ENCODE measurements at places on chromosomes 7 and 10.

DNA sequence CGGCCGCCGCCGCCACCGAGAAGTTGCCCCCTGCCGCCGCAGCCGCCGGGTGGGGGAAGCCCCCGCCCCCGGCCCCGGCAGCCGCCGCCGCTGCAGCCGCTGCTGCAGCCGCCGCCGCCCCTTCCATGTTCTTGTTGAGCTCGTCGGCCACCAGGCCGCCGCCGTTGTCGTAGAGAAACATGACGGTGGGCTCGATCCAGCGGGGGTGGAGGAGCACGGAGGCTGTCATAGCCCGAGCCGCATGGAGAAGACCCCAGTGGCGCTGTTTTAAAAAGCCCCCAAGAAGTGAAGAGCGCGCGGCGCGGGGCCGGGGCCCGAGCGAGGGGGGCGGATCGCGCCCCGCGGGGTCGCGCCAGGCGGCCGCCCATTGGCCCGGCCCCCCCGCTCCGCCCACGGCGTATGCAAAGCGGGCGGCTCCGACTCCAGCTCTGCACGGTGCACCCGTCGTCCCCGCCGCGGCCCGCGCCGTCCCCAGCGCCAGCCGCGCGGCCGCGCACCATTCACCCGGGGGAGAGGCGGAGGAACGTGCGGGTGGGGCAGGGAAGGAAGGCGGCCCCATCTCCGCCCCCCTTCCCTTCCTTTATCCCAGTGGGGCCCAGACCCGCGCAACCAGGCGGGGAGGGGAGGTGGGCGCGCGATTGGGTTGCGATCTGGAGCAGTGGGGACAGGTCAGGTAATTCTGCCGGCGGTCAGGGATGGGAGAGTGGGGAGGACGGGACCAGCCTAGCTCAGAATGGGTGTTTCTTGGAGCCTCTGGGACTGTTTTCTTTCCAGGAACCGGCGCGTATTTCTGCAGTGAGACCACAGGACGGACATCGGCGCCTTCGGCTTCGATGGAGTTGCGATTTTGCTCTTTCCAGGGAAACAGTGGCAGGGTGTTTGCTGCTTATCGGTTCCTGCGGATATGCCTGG is at the start of gene HOXA13:
Gene HOXA13, minus strand, starts transcription at position 243 of the 912 bp plus-strand sequence. Its CDS starts 14 bp downstream, at position 229.
- no peak for DNase-seq

- DNase-seq: no peak
Measured at GRCh38 chr10:77649333-77650331, 12.0 kb upstream of the KCNMA1 start.

- DNase-seq: no peak
Measured at GRCh38 chr7:132489776-132490237, 86.5 kb downstream of the PLXNA4 start.

DNA sequence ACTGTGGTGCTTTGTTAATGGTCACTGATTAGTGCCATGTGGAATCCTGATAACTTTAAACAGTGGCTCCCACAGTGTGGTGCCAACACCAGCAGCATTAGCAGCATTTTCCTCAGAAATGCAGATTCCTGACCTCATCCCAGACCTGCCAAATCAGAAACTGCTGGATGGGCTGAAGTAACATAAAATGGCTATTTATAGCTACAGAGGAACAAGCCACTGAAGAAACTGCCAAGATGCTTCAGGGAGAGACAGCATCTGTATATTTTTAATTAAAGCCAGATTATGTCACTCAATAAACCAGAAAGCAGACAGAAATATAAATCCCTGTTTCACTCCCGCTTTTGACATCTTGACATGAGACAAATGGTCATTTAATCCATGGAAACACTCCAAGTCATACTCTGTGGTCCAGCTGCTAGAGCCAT is 178.5 kb downstream of the AMPH start:
- no peak for DNase-seq

DNA sequence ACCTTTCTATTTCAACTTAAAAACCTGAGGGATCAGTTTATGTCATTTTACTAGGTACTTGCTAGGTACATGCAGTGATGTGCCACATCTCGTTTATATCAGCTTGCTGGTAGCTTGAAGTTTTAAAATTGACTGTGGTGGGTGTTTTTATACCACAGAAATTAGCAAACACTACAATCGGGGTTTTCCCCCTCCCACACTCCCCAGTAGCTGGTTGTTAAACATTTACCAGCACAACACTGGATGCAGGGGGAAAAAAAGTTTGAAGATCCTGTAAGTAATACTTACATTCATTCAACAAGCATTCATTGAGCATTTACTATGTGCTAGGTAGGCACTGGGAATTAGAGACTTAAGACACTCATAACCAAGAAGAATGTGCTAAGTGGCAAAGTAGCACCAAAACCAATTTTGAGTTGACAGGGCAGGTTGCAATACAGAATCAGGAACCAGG is 32.6 kb downstream of the USP6NL start:
- no peak for DNase-seq

GRCh38 chr10:98357194-98357822 is 57.7 kb downstream of the PYROXD2 start:
- DNase-seq: no peak

GRCh38 chr7:117195361-117196029 is 127.4 kb downstream of the WNT2 start:
- DNase-seq: no peak

- no peak for DNase-seq
Measured at GRCh38 chr7:124908259-124908658, 21.4 kb downstream of the POT1 start.

DNA sequence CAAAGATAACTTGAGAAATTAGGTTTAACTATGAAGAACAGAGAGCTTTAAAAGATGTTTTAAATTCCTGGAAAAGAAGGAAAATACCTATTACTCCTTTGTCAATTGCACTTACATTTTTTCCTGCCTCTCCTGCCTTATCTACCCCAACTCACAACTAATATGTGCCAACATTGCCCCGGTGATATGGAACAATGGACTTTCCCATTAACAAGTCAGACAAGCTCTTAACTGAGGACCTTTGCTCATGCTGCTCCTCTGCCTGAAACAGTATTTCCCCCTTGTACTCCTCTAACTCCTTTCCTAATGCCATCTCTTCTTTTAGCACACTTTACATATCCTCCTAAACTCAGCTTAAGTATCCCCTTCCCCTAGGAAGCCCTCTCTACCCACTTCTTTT is 4.8 kb upstream of the ACTA2 start:
- no peak for DNase-seq

DNA sequence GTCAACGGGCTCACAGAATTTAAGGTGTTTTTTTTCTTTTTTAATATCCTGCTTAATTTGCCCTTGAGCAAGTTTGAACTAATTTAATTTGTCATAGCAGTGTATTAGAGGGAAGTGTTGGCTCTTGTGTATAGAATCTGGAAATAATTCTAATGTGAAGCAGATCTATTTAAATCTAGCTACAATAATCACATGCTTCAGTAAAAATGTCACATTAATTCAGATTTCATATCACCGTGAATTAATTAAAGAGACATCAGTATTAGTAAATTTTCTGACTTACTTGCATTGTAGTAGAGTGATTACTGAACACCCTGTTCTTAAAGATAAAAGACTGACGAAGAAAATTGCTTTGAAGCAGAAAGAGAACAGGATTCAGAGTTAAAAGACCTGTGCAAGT is 124.7 kb downstream of the DGKB start:
- DNase-seq: no peak

DNA sequence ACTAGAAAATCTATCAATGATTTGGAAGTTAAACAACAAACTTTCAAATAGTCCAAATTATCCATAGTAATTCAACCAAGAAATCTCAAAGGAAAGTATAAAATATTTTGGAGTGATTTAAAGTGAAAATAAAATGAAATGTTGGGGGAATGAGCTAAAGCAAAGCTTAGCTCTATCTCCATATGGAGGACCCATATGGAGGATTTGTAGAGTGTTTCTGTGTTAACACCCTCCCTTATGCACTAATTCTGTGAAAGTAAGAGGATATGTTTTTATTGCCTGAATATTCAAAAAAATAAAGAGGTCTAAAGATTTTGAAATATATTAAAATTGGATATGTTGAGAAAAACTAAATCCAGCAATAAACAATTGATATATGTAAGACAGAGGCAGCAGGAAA is 31.6 kb downstream of the CDC14C start:
- DNase-seq: no peak

GRCh38 chr7:108311446-108312168 is 144.6 kb downstream of the NRCAM start:
- DNase-seq: no peak

DNA sequence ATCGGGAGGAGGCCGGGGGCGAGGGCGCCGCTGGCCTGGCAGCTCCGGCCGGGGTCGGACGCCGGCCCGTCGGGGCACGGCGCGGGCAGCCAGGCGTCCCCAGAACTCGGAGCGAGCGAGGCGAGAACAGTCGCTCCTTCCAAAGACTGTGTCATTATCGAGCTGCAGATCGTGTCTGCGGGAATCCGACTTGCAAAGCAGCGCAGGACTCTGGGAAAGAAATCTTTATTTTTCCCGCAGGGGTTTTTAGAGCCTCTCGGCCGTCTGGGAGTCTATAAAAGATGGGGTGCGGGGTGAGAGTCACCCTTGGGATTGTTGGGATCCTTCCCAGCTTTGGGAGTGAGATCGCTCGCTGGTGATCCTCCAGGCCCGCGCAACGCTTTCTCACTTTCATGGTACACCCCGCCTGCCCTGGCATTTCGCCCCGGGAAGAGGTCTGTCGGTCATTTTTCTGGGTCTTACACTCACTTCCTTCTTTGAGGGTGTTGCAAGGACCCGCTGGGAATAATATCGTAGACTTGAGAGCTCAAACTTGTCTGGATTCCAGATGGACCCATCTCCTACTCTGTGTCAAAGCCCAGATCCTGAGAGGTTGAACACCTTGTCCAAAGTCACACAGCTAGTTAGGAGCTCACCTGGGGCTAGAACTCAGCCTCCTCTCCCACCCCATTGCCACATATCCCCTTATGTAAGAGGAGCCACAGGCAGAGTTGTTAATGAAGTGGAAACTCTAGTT is 1.0 kb downstream of the UBTD1 start:
- DNase-seq: peak; percentile 90

DNA sequence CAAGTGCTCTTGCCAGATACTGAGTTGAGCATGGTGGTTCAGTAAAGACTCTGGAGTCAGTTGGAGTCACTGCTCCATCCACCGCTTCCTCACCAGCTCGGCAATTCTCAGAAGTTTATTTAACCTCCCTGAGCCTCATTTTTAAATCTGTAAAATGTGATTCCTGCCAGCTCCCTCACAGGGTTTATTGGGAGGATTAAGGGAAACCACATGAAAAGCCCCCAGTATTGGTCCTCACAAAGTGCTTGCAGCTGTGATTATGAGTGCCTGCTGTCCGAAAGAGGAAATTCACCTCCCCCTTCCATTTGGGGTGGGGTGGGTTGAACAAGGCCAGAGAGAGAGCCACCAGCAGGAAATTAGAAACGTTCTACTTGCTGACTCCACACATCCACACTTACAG is 99.0 kb downstream of the AOAH start:
- no peak for DNase-seq

DNA sequence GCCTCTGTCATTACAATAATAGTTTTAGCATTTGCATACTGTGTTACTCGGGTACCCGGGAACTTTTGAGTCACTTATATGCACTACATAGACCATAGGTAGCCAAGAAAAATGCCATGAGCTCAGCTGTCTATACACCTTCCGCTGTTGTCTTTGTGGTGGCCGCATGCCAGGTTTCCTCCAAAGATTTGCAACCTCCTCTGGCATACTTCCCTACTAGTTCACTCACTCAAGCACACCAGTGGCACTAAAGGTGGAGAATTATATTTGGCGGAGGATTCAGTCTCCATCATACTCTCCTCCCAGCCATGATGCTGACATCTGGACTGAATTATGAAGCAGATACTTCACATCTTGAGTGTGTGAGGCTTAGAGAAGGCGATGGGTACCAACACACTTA is 35.6 kb upstream of the GRB10 start:
- no peak for DNase-seq

- DNase-seq: no peak
Measured at GRCh38 chr7:120920591-120921274, 29.8 kb upstream of the ING3 start.

GRCh38 chr7:43553999-43554398 is 28.9 kb upstream of the STK17A start:
- no peak for DNase-seq

DNA sequence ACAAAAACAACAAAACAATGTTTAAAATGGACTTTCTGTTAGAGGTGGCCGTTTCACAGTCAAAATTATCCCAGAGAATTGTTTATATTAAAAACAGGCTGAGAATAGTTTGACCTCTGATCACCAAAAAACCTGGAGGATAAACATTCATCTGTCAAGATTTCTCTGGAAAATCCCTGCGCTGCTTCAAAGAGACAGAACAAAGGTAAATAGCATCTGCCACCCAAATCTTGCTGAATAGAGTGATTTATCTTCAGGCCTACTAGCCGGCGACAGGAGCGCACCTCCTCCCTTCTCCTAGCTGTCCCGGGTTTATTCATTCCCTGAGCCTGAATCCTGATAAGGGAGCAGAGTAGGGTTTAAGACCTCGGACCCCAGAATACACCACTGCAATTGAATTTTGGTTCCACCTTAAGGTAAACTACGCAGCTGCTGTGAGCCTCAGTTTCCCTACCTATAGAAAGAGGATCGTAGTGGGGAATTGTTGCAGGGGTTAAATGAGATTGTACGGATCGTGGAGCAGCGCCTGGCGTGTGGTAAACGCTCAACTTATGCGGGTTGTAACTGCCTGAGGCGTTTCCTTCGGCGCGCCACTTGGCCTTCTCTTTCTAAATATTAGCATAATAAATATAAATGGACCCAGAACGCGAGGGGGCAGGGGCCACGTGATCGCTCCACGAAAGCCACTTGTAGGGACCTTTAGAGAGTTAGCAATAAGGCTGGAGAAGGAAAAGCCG is 498 bp upstream of the ST7 start:
- peak; percentile 67 for DNase-seq

GRCh38 chr10:56895306-56895705 is 534.2 kb upstream of the ZWINT start:
- DNase-seq: no peak

DNA sequence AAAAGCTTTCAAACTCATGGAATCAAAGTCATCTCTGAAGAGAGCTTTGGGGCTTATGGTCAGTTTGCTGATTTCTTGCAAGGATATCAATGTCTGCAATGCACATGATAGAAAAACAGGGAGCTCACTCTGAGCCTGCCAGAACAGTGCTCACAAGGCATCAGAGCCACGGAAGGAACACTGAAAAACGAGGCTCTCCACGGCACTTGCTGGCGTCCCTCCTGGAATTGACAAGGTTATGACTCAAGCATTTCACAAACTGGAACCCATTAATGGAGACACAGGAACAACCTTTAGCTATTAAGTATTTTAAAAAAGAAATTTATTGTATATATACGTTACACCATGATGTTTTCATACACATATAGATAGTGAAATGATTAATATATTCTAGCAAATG is 266.3 kb downstream of the KCND2 start:
- DNase-seq: no peak

DNA sequence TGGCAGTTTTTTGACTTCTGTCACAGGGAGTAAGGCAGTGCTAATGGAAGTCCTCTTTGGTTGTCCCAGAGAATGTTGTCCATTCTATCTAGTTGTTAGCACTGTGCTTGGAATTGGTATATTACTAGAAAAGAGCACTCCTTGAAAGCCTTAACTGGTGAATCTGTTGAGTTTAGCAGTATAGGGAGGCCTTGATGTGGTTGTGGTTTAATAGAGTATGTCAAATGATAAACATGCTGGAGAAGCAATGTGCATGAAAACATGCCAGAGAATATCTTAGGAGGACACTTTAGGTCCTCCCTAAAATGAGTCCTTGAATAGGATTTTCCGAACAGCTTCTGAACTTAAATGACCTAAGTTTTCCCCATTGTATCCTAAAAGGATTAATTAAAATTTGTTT is 98.6 kb downstream of the BTRC start:
- DNase-seq: no peak

Data from psoas muscle (tissue), 8 donors.